AG08395 (cell line): ENCODE measurements at places on chromosomes 16 and 17.
A peak's percentile ranks its signal among the peaks of the same experiment; 100 is the strongest.

DNA sequence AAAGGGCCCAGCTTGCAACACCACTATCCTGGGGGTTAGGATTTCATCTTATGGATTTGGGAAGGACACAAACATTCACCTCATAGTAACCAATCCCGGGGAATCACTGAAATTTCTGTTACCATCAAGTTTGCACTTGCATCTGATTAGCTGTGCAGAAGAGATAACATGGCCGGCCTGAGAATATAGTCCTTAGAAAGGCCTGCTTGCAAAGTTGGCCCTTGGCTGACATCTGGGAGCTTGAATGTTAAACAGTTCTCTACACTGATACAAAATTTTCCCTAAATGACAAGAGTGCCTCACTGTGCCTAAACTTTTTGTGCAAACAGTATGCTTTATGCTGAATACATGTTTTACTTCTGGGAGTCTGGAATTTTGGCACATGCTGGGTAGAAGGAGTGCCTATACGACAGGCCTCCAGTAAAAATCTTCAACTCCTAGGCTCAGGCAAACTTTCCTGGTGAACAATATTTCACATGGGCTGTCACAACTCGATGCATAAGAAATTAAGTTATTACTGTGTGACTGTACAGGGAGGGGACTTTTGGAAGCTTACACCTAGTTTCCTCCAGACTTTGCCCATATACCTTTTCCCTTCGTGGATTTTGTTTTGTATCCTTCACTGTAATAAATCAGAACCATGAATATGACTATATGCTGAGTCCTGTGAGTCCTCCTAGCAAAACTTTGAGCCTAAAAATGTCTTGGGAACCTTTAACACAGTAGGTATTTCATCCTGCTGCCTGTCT lies 31.3 kb downstream of the TBC1D3B start:
- DNase-seq = no peak

GRCh38 chr17:5044630-5045029 lies 9.4 kb upstream of the SLC52A1 start:
- DNase-seq = no peak

- peak; percentile 39 for DNase-seq
Observed at GRCh38 chr16:67844497-67844896, 2.2 kb upstream of the NUTF2 start.

DNA sequence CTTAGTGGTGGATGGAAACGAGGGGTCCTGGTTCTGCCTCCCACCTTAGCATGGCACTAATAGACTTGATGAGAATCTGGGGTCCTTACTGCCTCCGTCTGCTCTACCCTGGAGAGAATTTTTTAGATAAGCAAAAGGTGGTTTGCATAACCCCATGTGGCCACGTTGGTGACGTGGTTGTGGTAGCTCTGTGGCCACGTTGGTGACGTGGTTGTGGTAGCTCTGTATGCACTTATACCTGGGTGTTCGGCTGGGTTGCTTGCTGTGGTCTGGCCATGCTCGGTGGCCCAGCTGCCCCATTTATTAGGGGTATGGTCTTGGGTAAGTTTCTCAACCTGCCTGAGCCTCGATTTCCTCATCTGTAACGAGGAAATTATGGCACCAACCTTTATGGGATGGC lies 13.0 kb downstream of the SPIRE2 start:
- no peak for DNase-seq

- no peak for DNase-seq
Observed at GRCh38 chr17:30238387-30239088, 3.0 kb upstream of the SLC6A4 start.

- DNase-seq = no peak
Observed at GRCh38 chr16:88742896-88743605, 36.7 kb downstream of the CTU2 start.

DNA sequence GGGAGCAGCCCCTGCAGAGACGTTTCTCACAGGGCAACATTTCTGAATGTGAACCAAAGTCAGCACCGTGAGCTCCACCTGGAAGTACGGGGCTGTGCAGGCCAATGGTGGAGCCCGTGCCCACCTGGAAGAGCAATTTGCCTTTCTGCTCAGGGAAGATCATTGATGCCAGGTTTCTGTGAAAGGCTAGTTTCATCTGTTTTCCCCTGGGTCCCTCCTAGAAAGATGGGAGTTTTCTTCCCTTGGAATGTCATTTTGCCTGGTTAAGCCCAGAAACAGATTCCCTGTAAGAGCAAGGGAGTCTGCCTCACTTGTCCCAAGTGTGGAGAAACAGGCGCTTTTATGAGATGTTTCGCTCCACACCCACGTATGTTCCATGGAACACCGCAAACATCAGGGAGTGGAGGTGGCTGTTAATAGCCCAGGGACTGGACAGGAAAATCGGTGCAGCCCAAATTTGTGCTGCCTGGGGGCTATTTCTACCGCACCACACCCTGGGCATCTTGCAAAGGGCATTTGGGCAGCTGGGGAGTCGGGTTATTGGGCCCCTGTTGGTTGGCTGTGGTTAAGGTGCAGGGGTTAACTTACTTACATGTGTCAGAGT lies 2.6 kb downstream of the SLC6A4 start:
- DNase-seq = no peak

- DNase-seq = peak; percentile 90
Observed at GRCh38 chr16:84672276-84673202, 24.2 kb downstream of the KLHL36 start.

DNA sequence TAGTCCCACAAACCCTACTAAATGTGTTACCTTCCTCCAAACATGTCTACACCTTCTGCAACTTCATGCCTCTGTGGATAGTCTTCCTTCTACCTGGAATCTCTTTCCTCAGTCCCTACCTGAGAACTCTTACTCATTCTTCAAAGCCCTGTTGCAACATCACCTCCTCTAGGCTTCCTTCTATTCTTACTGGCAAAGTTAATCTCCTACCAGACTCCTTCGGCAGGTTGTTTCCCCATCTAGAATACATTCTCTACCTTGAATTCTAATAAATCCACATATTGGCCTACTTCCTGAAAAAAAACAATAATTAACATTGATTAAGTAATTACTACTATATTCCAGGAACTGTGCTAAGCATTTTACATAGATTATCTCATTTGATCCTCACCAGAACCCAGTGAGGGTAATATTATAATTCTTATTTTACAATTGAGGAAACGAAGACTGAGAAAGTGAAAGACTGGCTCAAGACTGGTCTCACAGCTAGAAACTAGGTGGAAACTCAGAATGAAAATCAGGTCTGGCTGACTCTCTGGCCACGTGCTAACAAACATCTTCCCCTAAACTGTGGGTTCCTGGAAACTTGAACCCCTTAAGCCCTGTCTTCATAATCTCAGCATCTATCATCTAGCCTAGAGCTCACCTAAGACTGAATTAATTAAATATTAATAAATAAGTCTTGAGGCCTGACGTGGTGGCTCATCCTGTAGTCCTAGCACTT lies 4.6 kb upstream of the STAT3 start:
- no peak for DNase-seq

GRCh38 chr17:33040461-33040860 lies 48.8 kb downstream of the SPACA3 start:
- no peak for DNase-seq

GRCh38 chr17:38538906-38539305 lies 66.8 kb downstream of the SRCIN1 start:
- no peak for DNase-seq

DNA sequence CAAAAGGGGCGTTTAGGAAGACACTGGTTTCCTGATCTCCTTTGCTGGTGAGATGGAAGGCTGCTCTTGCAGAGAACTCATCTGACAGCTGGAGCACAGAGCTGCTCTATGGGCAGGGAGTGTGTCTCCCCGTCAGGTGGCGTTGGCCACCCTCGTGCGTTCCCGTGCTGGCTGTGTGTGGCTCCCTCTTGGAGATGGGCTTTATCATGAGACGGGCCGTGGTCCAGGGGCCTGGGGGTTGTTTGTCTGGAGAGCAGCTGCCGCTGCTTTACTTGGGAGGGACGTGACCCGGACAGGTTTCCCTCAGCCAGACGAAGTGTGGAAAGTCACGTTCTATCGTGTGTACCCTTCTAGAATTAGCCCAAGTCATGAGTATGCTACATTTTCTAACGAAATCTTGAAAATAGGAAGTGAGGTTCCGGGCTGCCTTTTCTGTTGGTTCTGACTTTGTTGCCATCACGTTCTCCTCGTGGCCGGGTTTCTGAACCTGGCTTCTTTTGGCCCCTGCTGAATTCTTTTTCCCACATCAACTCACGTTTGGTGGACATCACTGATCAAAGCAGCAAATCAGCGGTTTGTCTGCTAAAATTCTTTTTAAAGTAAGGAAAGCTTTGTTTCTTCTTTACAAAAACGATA lies 105.6 kb upstream of the CHMP6 start:
- DNase-seq = no peak

DNA sequence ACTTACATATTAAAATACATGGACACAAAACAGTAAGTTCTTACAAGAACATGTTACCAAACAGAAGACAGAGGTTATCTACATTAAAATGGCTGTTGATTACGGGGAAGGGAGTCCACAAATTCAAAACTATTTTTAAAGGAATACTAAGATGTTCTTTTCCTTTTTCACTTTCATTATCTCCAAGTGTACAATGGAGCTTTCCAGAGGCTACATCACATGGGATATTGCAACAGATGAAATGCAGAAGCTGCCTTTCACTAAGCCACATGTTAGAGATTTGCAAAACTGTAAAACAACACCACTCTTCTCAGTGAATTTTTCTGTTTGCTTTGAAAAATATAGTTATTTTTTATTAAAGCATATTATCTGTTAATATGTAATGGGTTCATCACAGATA lies 53.6 kb downstream of the XPO6 start:
- DNase-seq = peak; percentile 38

GRCh38 chr16:716200-716568 lies 1.3 kb downstream of the METRN start:
- DNase-seq = peak; percentile 55

DNA sequence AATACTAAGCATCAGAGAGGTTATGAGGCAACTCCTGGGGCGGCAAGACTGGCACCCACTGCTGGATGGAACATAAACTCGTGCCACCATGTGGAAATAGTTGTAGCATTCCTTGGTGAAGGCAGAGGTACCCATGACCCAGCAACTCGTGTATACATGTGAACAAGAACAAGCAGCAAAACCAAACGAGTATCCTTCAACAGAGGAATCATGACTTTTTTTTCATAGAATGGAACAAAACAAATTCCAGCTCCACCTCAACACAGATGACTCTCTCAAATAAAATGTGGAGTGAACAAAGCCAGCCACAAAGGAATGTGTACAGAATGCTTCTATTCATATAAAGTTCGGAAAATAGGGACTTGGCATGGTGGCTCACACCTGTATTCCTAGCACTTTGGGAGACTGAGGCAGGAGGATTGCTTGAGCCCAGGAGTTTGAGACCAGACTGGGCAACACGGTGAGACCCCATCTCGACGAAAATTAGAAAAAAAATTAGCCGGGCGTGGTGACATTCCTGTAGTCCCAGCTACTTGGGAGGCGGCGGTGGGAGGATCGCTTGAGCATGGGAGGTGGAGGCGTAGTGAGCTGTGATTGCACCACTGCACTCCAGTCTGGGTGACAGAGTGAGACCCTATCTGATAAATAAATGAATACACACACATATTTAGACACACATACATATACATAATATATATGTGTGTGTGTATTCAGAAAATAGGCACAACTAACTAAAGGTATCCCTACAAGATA lies 35.3 kb downstream of the B9D1 start:
- peak; percentile 85 for DNase-seq

DNA sequence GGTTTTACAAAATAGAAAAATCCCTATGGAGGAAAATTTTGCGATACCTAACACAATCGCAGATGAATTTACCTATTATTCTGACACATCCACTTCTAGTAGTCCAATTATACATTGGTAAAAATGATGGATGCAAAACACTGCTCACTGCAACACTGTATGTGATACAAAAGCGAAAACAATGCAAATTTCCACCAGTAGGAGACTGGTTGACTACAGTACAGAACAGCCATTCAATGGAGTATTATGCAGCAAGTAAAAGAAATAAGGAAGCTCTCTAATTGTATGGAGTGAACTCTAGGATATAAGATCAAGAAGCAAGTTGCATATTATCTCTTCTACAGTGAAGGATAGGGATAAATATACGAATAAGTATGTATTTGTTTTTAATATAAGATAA lies 48.5 kb downstream of the SETD6 start:
- no peak for DNase-seq

- no peak for DNase-seq
Observed at GRCh38 chr16:52095471-52095870, 451.5 kb downstream of the TOX3 start.

DNA sequence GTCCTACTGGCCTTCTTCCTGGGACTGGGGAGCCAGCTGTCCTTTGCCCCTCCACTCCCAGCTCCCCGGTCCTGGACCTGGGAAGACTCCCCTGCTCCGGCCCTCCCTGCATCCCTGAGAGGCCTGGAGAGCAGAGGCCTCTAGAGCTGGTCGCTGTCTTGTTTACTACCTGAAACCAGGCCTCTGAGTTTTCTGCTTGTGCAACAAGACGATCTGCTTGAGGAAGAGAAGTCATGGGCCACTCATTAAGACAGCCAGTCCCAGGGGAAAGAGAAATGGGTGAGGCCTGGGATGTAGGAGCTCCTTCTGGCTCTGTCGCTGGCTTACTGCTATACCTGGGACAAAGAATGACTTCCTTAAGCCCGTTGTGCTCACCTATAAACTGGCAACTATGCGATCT lies 29.8 kb upstream of the GPRC5C start:
- no peak for DNase-seq

- DNase-seq = no peak
Observed at GRCh38 chr17:19539841-19540311, 6.2 kb downstream of the SLC47A1 start.

DNA sequence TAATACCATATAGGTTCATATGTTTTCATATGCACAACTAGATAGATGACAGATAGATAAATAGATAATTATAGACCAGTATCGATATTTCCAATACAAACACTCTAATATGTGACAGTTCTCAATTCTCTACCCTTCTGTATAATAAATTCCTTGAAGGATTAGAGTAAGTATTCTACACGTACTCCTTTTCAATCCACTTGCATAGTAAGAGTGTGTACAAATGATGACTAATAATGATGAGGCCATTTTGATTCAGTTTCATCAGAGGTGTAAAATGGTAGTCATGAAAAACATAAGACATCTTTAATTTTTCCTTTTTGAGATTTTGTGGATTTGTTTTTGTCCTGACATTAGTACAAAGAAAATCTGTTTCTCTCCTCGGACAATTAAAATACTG lies 188.3 kb upstream of the WSB1 start:
- DNase-seq = no peak

- no peak for DNase-seq
Observed at GRCh38 chr16:80791411-80791810, 13.0 kb downstream of the CDYL2 start.

- DNase-seq = no peak
Observed at GRCh38 chr17:48615047-48615962, at the start of gene HOXB8. HOXB8 (minus strand) TSS chr17:48615292; CDS start chr17:48614704, 588 bp downstream.

DNA sequence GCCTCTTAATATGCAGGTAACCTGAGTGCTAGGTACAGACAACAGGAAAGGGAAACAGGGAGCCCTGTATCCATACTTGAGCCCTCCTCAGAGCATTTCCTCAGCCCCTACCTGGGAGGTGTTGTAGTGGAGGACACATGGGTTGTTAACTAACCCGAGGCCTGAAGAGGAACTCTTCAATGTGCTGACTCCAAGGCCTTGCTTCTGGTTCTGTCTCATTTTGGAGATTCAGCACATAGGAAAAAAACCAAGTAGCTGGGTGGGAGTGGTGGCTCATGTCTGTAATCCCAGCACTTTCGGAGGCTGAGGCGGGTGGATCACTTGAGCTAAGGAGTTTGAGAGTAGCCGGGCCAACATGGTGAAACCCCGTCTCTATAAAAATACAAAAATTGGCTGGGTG lies 24.8 kb downstream of the SNX11 start:
- DNase-seq = no peak
